ENCODE measurements at places on chromosomes 4 and X.

- no peak for DNase-seq
These were observed 699.3 kb upstream of the ADGRL3 start for GRCh38 chr4:60500810-60501209.

- DNase-seq = no peak
These were observed at the start of gene AWAT2 for GRCh38 chrX:70049925-70050324. Gene AWAT2 (minus strand): TSS chrX:70049938. CDS start chrX:70049932, 6 bp downstream.

DNA sequence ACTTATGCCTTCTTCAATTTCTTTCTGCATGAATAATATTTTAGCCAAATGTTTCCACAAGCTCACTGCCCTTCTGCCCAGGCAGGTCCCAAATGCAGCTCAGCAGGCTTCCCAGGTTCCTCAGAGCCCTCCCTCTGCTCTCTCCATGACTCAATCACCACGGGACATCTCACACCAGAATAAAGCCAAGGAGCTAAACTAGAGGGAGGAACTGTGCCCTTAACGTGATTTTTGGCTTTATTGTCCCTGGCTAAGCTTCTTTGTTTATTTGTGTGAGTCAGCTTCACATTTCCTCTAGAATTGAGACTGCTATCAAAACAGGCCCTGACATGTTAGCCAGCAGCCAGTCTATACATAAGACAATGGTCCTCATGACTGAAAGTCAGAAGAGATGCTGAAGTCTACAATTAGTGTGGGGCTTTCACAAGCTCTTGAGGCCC, 186.4 kb upstream of the GALNT7 start:
- no peak for DNase-seq

DNA sequence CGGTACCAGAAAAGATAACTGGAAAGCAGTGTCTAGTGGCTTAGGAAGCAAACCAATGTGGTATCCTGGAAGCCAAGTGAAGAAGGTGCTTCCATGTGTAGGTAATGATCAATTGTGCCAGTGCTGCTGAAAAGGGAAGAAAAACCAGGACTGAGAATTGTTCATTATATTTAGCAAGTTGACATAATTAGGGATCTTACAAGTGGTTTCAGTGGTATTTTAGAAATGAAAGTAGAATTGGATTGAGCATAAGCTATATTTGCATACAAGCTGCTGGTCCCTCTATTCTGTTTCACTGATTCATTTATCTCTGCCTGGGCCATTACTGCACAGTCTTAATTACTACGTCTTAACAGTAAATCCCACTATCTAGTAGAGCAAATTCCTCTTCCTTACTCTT, 32.3 kb downstream of the PRDM8 start:
- no peak for DNase-seq

DNA sequence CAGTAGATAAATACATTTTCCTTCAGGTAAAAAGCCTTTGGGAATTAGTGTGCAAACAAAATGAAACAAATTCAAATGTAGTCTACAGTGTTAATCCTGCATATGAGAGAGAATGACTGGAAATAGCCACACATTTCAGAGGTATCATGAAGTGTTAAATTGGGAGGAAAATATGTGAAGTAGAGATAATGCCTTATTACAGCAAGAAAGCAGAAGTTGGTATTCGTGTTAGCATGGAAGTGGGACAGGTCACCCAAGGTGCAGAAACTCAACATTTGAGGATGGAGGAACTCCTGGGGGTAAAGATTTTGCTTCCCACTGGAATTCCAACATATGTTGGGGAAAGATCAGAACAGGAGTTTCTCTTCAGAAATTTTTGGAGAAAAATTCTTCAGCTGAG, 51.3 kb downstream of the EMCN start:
- no peak for DNase-seq

GRCh38 chrX:18422325-18422724, 3.1 kb upstream of the CDKL5 start:
- no peak for DNase-seq

- no peak for DNase-seq
These were observed 14.3 kb downstream of the ANTXR2 start for GRCh38 chr4:80058740-80059139.

GRCh38 chr4:1348014-1348513, 1.1 kb downstream of the UVSSA start:
- DNase-seq = no peak

DNA sequence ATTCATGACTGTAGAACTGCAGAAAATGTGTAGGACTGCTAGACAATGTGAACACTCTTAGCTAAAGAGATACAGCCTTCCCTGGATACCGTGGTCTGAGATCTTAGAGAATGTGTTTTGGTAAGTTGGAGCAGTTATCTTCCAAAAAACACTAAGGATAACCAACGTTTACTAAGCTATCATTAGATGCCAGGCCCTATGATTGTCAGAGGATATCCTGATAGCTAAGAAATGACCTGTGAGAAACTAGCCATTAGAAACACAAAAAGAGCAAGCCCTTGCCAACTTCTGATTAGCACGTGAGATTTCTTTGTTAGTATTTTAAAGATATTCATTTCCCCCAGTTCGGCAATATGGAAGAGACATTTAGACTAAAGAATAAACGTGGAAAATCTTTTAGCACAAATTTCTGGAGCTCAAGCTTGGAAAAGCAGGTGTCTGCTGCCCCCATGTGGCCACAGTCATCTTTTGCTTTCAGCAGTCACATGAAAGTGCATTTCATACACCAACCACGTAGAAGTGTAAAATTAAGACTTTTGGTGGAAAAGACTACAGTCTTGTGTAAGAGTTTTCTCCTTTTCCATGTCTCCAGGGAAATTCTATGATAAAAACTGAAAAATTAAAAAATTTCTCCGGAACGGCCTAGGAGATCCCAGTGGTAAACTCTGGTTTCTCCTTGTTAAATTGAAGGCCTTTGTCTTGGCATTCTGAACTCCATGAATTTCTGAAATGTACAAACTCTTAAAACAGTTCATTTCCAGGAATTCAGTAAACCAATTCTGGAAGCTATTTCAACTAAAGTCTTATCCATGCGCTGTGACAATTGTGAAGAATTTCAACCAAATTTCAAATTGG, 136.4 kb downstream of the ZNF674 start:
- DNase-seq = peak; percentile 74

- DNase-seq = no peak
These were observed 43.1 kb downstream of the ATP11C start for GRCh38 chrX:139889760-139890159.

- DNase-seq = no peak
These were observed 48.2 kb downstream of the HADH start for GRCh38 chr4:108037884-108038283.

- no peak for DNase-seq
These were observed 55.0 kb downstream of the LRBA start for GRCh38 chr4:150960079-150960478.

GRCh38 chr4:17785858-17786257, 4.4 kb upstream of the FAM184B start:
- DNase-seq = no peak

- no peak for DNase-seq
These were observed 159.4 kb downstream of the OPHN1 start for GRCh38 chrX:68273887-68274286.

DNA sequence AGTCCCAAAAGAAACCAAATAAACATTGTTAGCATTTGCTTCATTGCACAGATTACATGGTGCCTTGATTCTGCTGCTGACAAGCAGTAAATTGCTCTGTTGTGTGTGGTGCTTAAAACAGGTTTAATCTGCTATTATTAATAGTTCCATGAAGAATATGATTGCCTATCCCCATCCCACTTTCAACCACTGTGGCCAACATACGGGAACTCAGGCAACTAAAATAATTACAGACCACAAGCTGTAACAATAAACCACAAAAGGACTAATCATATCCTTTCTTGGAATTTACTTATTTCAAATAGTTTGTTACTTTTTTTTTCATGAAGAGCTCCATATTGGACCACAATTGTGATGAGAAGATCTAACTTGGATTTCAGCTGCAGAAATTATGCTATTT, 131.5 kb downstream of the PACRGL start:
- DNase-seq = no peak

DNA sequence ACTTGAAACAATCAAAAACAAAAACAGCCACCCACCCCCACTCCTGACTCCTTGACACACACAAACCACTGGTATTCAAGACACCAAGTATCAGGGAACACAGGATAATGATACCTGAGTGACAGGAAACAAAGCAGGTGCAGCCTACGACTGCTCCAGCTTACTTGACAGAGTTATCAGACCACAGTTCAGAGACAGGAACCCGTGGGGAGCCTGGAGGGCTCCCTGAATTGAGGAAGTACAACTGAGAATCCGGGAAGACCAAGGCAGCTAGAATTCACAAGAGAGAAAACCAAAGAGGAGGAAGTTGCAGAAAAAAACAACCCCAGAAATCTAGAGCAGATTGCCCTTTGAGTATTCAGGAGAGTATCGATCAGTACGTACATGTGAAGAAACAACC, 20.5 kb downstream of the COMMD8 start:
- peak; percentile 17 for DNase-seq

DNA sequence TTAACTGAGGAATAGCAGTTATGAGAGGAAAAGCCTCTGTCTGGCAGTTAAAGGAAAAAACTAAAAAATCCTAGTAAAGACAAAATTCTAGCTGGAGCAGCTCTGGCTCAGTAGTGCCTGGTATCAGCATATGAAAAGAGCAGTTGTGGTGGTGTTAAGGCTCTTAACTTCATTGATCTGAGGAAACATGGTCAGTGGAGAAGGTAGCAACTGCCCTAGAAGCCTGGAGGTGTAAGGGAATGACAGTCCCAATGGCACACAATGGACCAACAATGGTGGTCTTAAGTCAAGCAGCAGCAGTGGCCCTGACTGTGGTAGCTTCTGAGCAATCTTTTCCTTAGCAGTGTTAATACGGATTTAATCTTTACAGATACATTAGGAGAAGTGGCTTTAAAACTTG, 189.6 kb upstream of the POF1B start:
- DNase-seq = no peak

GRCh38 chr4:176002007-176002613, 63.5 kb upstream of the WDR17 start:
- peak; percentile 66 for DNase-seq

- DNase-seq = no peak
These were observed 19.5 kb upstream of the SYTL5 start for GRCh38 chrX:37986893-37987292.

DNA sequence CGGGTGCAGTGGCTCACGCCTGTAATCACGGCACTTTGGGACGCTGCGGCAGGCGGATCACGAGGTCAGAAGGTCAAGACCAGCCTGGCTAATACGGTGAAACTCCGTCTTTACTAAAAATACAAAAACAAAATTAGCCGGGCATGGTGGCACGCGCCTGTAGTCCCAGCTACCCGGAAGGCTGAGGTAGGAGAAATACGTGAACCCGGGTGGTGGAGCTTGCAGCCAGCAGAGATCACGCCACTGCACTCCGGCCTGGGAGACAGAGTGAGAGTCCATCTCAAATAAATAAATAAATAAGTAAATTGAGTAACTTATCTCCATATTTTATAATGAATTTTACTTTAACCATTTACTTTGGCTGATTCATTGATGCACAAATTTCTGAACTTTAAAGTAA, 1913.3 kb downstream of the PCDH7 start:
- DNase-seq = no peak
